ENCODE measurements at places on chromosomes 2 and 18. TPM values are rescaled to one million over a fixed set of nuclear protein-coding genes. Genes with fewer than 3 reads are reported as not detected.

Gene CCDC178
- total RNA-seq, result 0.28 TPM

Gene TMEM37
- total RNA-seq, result under 0.01 TPM

Gene TSPYL6
- not detected for total RNA-seq

Gene ZC3H6
- total RNA-seq, result 5.1 TPM

Gene BCL11A
- total RNA-seq, result 0.19 TPM

Gene RPIA
- total RNA-seq, result 7.5 TPM

Gene DNER
- under 0.01 TPM for total RNA-seq

Gene LCT
- total RNA-seq, result under 0.01 TPM

Gene CHMP1B
- total RNA-seq, result 66.0 TPM

Gene DYNAP
- not detected for total RNA-seq

Gene G6PC2
- not detected for total RNA-seq

Gene C18orf54
- total RNA-seq, result 3.1 TPM

Gene ALPI
- not detected for total RNA-seq

Gene TYMS
- 37.6 TPM for total RNA-seq

Gene B3GNT2
- 27.1 TPM for total RNA-seq

Gene SERPINB10
- total RNA-seq, result not detected

Gene ATOH8
- 28.2 TPM for total RNA-seq

Gene ACMSD
- total RNA-seq, result 0.28 TPM

Gene ITGA4
- 86.3 TPM for total RNA-seq

Gene YES1
- 159 TPM for total RNA-seq

Gene HAT1
- total RNA-seq, result 83.8 TPM

Gene CSRNP3
- total RNA-seq, result 1.2 TPM

Gene GPR39
- total RNA-seq, result 2.3 TPM

Gene ANKRD30B
- total RNA-seq, result 0.96 TPM

Gene TLX2
- under 0.01 TPM for total RNA-seq

Gene ZNF521
- total RNA-seq, result 9.9 TPM

Gene TGIF1
- 280 TPM for total RNA-seq

Gene LAPTM4A
- 136 TPM for total RNA-seq

Gene TRIM43B
- not detected for total RNA-seq

Gene GPC1
- total RNA-seq, result 42.9 TPM

Gene CCT4
- 167 TPM for total RNA-seq

Gene SKA1
- 2.8 TPM for total RNA-seq

Gene GYPC
- total RNA-seq, result 63.7 TPM

Gene SMIM21
- not detected for total RNA-seq

Gene ITPRIPL1
- total RNA-seq, result 1.1 TPM

Gene FSHR
- total RNA-seq, result not detected
